ENCODE measurements at places on chromosomes 2 and 18. TPM values are rescaled to one million over a fixed set of nuclear protein-coding genes. Genes with fewer than 3 reads are reported as not detected.

The CCL20 gene
- total RNA-seq, result 13.1 TPM

The C2orf92 gene
- total RNA-seq, result 2.8 TPM

The UGT1A5 gene
- not detected for total RNA-seq

The CNRIP1 gene
- total RNA-seq, result not detected

The DTNA gene
- total RNA-seq, result 0.43 TPM

The NDC80 gene
- total RNA-seq, result 108 TPM

The NT5C1B gene
- not detected for total RNA-seq

The SEMA4C gene
- 7.7 TPM for total RNA-seq

The C2orf66 gene
- total RNA-seq, result not detected

The CMPK2 gene
- total RNA-seq, result 7.7 TPM

The ZSWIM2 gene
- total RNA-seq, result not detected

DNA sequence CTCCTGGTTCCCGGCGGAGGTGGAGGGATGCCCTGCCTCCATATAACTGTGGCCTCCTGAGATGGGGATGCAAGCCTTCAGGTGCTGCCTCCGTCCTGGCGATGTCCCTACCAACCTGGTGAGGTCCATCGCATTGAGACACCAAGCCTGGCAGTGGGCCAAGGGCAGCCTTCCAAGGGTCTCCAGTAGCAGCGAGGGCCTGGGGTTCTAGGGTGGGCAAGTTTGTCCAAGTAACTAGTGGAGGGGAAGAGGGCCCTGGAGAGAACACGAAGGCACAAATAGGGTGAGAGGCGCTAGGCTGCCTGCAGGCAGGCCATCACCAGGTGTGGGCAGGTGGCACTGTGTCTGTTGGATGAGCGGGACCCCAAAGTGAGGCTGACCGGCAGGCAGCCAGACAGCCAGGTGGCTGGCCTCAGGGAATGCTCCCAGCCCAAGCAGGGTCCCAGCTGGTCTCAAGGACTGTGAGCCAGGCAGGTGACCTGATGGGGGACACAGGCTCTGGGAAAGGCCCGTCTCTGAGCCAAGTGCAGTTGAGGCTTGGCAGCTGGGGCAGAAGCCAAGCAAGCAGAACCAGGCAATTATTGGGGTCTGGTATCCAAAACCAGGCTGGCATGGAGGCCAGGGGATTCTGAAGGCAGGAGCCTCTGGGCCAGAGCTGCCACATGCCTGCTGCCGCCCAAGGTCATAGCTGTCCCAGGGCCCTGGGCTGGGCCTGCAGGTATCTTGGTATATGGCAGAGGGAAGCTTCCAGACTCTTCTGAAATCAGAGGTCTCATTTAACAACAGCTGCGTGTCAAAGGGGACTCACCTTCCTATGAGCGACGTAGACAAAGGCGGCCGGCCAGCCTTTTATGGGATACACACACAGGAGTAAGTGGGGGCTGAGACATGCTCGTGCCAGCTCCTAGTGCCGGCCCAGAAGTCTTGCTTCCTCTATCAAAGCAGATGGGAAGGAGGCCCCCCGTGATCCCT lies 23.4 kb downstream of the RAMP1 start:
- H3K27ac ChIP-seq, result no peak overlapping the region
- no peaks in the 10 kb centered on the region for H3K36me3 ChIP-seq
- no peaks in the 10 kb centered on the region for H3K4me1 ChIP-seq
- H3K27me3 ChIP-seq, result no peaks in the 10 kb centered on the region
- no peak overlapping the region for H3K4me3 ChIP-seq

DNA sequence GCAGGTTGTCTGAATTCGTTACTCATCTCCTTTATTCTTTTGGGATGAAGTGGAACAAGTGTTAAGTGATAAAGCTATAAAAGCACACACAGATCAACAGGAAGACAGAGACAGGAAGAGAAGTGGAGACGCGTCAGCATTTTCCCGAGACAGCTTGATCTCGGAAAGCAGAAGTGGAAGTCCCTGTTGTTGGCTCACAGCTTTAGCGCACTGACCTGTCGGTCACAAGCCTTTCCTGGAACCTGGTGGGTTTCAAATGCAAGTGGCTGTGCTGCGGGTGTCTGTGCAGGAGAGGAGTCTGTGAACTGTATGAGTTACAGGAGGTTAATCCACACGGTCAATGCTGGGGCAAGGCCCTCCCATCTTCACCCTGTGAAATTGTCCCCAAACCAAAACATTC lies 116.6 kb upstream of the PELI1 start:
- H3K36me3 ChIP-seq, result no peaks in the 10 kb centered on the region
- H3K4me1 ChIP-seq, result peaks cover 12% of the 10 kb centered on the region

- no peak for DNase-seq
- H3K36me3 ChIP-seq, result no peaks in the 10 kb centered on the region
- H3K27ac ChIP-seq, result no peak overlapping the region
- peaks cover 3% of the 10 kb centered on the region for H3K27me3 ChIP-seq
- H3K4me1 ChIP-seq, result no peaks in the 10 kb centered on the region
These were observed 226.1 kb downstream of the VAPA start for GRCh38 chr18:10139783-10140410.

DNA sequence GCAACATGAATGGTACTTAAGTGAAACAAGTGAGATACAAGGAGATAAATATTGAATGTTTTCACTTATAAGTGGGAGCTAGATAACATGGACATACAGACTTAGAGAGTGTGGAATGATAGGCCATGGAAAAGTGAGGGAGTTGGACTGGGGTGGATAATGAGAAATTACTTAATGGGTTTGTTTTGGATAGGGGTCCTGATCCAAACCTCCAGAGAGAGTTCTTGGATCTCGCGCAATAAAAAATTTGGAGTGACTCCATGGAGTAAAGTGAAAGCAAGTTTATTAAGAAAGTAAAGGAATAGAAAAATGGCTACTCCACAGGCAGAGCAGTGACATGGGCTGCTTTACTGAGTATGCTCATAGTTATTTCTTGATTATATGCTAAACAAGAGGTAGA lies 508.9 kb downstream of the CNTNAP5 start:
- H3K4me1 ChIP-seq, result no peaks in the 10 kb centered on the region
- H3K4me3 ChIP-seq, result no peak overlapping the region
- no peaks in the 10 kb centered on the region for H3K27me3 ChIP-seq
- no peaks in the 10 kb centered on the region for H3K36me3 ChIP-seq
- no peak for DNase-seq
- no peak overlapping the region for H3K27ac ChIP-seq

DNA sequence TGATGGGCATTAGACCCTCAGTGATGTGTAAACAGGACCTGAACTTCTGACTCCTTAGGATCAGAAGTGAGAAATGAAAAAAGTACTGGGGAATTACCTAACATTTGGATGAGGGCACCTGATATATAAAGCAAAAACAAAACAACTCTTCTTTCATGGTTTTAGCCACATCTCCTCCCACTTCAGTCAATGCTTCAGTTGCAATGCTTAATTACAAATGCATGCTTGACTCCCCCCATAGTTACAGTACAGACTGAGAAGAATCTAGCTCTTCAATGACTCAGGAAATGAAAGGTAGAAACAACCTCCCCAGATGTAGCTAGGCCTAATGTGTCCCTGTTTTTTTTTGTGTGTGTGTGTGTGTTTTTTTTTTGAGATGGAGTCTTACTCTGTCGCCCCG lies 276.8 kb upstream of the POU3F3 start:
- peaks cover 4% of the 10 kb centered on the region for H3K27me3 ChIP-seq
- no peak for DNase-seq
- no peak overlapping the region for H3K27ac ChIP-seq
- no peaks in the 10 kb centered on the region for H3K4me1 ChIP-seq
- H3K36me3 ChIP-seq, result no peaks in the 10 kb centered on the region

GRCh38 chr2:73489053-73489452 lies 103.4 kb downstream of the ALMS1 start:
- DNase-seq, result no peak
- H3K4me1 ChIP-seq, result peaks cover 3% of the 10 kb centered on the region
- no peaks in the 10 kb centered on the region for H3K27me3 ChIP-seq
- peaks cover 63% of the 10 kb centered on the region for H3K36me3 ChIP-seq
- no peak overlapping the region for H3K27ac ChIP-seq

GRCh38 chr2:67054728-67055127 lies 342.4 kb upstream of the ETAA1 start:
- H3K27ac ChIP-seq, result no peak overlapping the region
- no peaks in the 10 kb centered on the region for H3K27me3 ChIP-seq
- no peaks in the 10 kb centered on the region for H3K36me3 ChIP-seq
- no peak for DNase-seq

GRCh38 chr2:114968748-114969400 lies 526.4 kb downstream of the DPP10 start:
- no peak overlapping the region for H3K4me3 ChIP-seq
- no peaks in the 10 kb centered on the region for H3K36me3 ChIP-seq
- H3K4me1 ChIP-seq, result no peaks in the 10 kb centered on the region
- H3K27ac ChIP-seq, result no peak overlapping the region
- DNase-seq, result no peak
- H3K27me3 ChIP-seq, result no peaks in the 10 kb centered on the region

GRCh38 chr2:236341067-236341466 lies 76.9 kb upstream of the ASB18 start:
- H3K27ac ChIP-seq, result no peak overlapping the region
- no peak overlapping the region for H3K4me3 ChIP-seq
- no peak for DNase-seq
- H3K36me3 ChIP-seq, result no peaks in the 10 kb centered on the region

GRCh38 chr2:25539136-25539535 lies 134.2 kb downstream of the DTNB start:
- no peak overlapping the region for H3K27ac ChIP-seq
- no peaks in the 10 kb centered on the region for H3K4me1 ChIP-seq
- peaks cover 2% of the 10 kb centered on the region for H3K36me3 ChIP-seq
- no peak for DNase-seq
- no peak overlapping the region for H3K4me3 ChIP-seq
- no peaks in the 10 kb centered on the region for H3K27me3 ChIP-seq

- H3K27ac ChIP-seq, result no peak overlapping the region
- H3K4me1 ChIP-seq, result no peaks in the 10 kb centered on the region
- H3K27me3 ChIP-seq, result peaks cover 3% of the 10 kb centered on the region
- H3K4me3 ChIP-seq, result no peak overlapping the region
These were observed 15.9 kb downstream of the RNF152 start for GRCh38 chr18:61876899-61877298.

- H3K4me3 ChIP-seq, result no peak overlapping the region
- no peak overlapping the region for H3K27ac ChIP-seq
- H3K4me1 ChIP-seq, result peaks cover 14% of the 10 kb centered on the region
- DNase-seq, result no peak
These were observed 13.0 kb downstream of the MCM6 start for GRCh38 chr2:135863233-135863632.

DNA sequence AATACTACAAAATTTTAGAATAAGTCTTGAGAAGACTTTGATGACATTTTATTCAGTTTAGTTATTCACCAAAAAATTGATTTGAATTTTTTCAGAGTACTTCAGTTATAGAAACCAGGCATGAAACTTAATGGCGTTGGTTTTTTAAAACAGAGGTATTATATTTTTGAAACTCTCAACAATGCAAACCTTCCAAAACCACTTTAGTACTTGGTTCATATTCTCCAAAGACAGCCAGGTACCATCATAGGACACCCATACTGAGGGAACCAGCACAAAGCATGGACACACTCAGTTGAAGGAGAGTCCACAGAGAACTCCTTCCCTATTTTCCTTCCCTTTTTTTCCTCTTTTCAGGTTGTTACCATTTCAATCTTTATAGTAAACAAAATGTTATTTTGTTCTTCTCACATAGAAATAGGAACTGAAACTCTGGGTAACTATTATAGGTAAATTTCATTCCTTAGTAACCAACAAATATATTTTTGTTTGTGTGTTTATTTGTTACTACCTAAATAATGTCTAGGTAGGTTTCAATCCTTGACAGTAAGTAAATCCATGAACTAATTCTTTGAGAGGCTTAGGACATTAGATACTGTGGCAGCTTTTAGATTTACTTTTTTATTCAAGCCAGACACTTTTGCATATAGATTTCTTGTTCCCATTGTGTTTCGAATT lies 95.8 kb downstream of the TMEFF2 start:
- no peaks in the 10 kb centered on the region for H3K27me3 ChIP-seq
- no peak overlapping the region for H3K4me3 ChIP-seq
- no peak overlapping the region for H3K27ac ChIP-seq
- no peak for DNase-seq

GRCh38 chr2:96491860-96492497 lies 13.2 kb downstream of the NEURL3 start:
- H3K27me3 ChIP-seq, result no peaks in the 10 kb centered on the region
- peaks cover 10% of the 10 kb centered on the region for H3K36me3 ChIP-seq
- H3K4me3 ChIP-seq, result no peak overlapping the region
- H3K27ac ChIP-seq, result peak overlapping the region; percentile 1
- peaks cover 57% of the 10 kb centered on the region for H3K4me1 ChIP-seq

GRCh38 chr2:98896944-98897343 lies 39.1 kb downstream of the CRACDL start:
- H3K4me1 ChIP-seq, result no peaks in the 10 kb centered on the region
- no peaks in the 10 kb centered on the region for H3K36me3 ChIP-seq
- no peaks in the 10 kb centered on the region for H3K27me3 ChIP-seq

GRCh38 chr2:112730216-112730615 lies 9.4 kb downstream of the NT5DC4 start:
- H3K27me3 ChIP-seq, result no peaks in the 10 kb centered on the region
- no peak overlapping the region for H3K4me3 ChIP-seq
- DNase-seq, result peak; percentile 3
- H3K27ac ChIP-seq, result no peak overlapping the region

GRCh38 chr2:147441182-147441581 lies 403.6 kb upstream of the ACVR2A start:
- H3K4me1 ChIP-seq, result no peaks in the 10 kb centered on the region
- no peaks in the 10 kb centered on the region for H3K36me3 ChIP-seq
- no peak overlapping the region for H3K27ac ChIP-seq
- no peak for DNase-seq
- H3K27me3 ChIP-seq, result no peaks in the 10 kb centered on the region

DNA sequence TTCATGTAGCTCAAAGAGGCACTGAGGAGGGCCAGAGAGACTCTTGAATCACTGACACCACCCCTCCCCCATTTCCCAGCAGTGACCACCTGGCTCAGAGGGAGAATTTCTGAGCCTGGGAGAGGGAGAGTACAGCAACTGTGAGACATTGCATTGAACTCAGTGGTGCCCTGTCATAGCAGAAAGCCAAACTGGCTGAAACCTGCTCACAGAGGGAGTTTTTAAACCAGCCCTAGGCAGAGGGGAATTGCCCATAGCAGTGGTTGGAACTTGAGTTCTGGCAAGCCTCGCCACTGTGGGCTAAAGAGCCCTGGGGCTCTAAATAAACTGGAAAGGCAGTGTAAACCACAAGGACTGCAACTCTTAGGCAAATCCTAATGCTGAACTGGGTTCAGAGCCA lies 243.1 kb downstream of the ADCYAP1 start:
- no peak overlapping the region for H3K27ac ChIP-seq
- no peaks in the 10 kb centered on the region for H3K27me3 ChIP-seq
- H3K4me1 ChIP-seq, result no peaks in the 10 kb centered on the region
- H3K36me3 ChIP-seq, result no peaks in the 10 kb centered on the region
- no peak overlapping the region for H3K4me3 ChIP-seq
- no peak for DNase-seq

GRCh38 chr2:197081294-197081693 lies 154.8 kb upstream of the PGAP1 start:
- no peaks in the 10 kb centered on the region for H3K27me3 ChIP-seq
- no peak for DNase-seq
- H3K27ac ChIP-seq, result no peak overlapping the region
- H3K4me3 ChIP-seq, result no peak overlapping the region
- no peaks in the 10 kb centered on the region for H3K4me1 ChIP-seq

Data from activated naive CD4-positive, alpha-beta T cell treated with anti-CD3 and anti-CD28 coated beads for 36 hours (primary cell).